ENCODE measurements at places on chromosomes 7 and 10. TPM values are rescaled to one million over a fixed set of nuclear protein-coding genes. Genes with fewer than 3 reads are reported as not detected.

ZNF722 gene
- not detected for total RNA-seq

ZNF117 gene
- total RNA-seq, result 4.7 TPM

AFAP1L2 gene
- 0.13 TPM for total RNA-seq

ASB13 gene
- 9.8 TPM for total RNA-seq

CFAP43 gene
- total RNA-seq, result 0.31 TPM

TRIM50 gene
- total RNA-seq, result not detected

KIAA1217 gene
- total RNA-seq, result 1.6 TPM

KIN gene
- 4.9 TPM for total RNA-seq

PTF1A gene
- total RNA-seq, result not detected

OPALIN gene
- total RNA-seq, result not detected

TRPV6 gene
- total RNA-seq, result under 0.01 TPM

AKR1C8 gene
- not detected for total RNA-seq

TMEM176A gene
- total RNA-seq, result not detected

CYP3A4 gene
- total RNA-seq, result not detected

HMX3 gene
- total RNA-seq, result not detected

FGFR2 gene
- total RNA-seq, result 0.06 TPM

FFAR4 gene
- not detected for total RNA-seq

Measured in aortic smooth muscle cell (primary cell).